SW480 (cell line): ENCODE measurements at places on chromosomes 3 and 15.

- no peak for DNase-seq
Observed at GRCh38 chr3:177525987-177526712, 328.9 kb upstream of the TBL1XR1 start.

DNA sequence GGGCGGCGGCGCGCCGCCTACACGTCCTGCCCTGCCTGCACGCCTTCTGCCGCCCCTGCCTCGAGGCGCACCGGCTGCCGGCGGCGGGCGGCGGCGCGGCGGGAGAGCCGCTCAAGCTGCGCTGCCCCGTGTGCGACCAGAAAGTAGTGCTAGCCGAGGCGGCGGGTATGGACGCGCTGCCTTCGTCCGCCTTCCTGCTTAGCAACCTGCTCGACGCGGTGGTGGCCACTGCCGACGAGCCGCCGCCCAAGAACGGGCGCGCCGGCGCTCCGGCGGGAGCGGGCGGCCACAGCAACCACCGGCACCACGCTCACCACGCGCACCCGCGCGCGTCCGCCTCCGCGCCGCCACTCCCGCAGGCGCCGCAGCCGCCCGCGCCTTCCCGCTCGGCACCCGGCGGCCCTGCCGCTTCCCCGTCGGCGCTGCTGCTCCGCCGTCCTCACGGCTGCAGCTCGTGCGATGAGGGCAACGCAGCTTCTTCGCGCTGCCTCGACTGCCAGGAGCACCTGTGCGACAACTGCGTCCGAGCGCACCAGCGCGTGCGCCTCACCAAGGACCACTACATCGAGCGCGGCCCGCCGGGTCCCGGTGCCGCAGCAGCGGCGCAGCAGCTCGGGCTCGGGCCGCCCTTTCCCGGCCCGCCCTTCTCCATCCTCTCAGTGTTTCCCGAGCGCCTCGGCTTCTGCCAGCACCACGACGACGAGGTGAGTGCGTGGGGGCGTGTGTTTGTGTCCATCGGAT lies 602 bp downstream of the TRIM71 start:
- DNase-seq, result no peak

DNA sequence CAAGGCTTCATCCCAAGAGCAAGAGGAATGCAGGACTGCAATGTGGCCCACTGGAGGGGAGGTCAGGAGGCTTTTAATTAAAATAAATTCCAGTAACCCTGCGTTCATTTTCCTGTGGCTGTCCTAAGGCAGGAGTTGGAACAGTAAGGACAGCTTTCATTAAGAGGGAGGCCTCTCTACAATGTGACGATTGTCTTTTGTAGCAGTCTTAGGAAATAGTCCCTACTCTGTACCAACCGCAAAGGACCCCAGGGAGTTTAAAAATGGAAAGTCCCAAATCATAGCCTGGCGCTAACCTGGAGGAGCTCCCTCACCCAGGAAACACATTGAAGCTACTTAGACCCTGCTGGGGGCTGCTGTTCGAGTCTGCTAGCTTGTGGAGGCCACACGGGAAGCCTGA lies 62.8 kb downstream of the SYNM start:
- DNase-seq, result no peak

- DNase-seq, result no peak
Observed at GRCh38 chr3:48082580-48083184, 66.5 kb upstream of the MAP4 start.

DNA sequence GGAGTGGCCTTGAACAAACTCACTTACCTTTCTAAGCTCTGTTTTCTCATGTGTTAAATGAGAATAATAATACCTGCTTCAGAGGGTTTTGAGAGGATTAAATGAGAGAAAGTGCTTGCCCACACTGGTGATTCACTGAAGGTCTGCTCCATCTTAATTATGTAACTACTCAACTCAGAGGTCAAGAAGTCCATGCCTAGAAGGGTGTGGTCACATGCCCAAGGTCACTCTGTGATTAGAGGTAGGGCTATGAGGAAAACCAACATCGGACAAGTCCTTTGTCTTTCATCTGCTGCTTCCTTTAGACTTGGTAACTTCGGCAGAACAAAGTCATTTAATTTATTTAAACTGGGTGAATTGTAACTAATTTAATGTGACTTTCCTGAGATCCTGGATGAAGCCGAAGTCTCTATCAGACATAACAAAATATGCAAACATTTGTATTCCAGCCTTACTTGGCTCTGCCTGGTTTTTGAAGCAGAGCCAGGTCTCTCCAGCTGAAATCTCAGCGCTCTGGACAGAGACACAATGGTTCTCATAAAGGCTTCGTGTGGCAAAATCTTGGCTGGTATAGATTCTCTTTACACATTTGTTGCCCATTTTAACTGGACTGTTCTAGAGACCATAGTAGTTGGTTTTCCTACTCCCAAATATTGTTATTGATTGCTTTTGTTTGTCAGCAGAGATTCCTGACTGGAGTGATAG lies 3.0 kb downstream of the CHRNA7 start:
- DNase-seq, result no peak

DNA sequence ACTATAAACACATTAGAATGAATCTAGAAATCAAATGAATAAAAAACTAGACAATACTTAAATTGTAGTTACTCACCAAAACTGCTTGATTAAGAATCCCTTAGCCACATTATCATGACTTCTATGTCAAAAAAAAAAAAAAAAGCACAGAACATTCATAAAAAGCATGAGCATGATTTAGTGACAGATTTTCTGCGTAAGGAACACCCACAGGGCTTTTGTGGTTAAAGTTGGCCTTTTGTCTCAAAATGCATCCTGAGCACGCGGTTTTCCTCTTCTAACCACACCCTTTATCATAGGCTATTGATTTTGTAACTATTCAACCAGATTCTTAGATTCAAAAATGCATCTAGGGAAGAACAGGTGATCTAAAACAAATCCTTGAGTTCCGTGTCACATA lies 334.0 kb upstream of the NR2F2 start:
- DNase-seq, result no peak

DNA sequence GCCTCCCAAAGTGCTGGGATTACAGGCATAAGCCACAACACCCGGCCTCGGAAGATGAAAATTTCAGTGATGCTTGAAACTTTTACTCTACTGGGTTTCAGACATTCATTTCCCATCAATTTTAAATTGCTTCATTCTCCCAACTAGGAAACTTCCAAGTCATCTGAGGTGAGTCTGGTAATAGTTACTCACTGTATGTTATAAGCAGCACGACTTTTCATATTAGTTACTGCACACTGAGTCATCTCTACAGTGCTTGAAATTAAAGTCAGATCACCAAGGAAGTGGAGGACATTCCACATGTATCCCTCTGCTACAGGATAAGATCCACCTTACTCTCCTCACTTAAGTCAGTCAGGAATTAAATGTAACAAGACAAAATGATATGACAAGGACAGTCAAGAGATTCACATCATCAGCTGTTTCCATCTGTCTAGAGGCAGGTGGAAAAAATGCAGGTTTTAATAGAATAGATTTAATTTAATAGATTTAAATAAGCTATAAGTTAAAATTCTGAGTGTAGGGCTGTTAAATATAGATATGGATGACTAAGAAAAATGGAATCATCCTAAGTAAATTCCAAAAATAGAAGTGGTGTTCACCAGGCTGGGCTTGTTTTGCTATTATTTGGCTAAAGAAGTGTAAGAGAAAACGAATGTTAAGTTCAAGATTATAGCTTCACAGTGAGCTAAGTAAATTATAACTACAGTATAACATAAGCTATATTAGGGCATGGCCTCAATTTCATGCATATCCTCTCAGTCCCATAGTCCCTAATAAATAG lies 104.4 kb downstream of the TMCO5A start:
- no peak for DNase-seq

DNA sequence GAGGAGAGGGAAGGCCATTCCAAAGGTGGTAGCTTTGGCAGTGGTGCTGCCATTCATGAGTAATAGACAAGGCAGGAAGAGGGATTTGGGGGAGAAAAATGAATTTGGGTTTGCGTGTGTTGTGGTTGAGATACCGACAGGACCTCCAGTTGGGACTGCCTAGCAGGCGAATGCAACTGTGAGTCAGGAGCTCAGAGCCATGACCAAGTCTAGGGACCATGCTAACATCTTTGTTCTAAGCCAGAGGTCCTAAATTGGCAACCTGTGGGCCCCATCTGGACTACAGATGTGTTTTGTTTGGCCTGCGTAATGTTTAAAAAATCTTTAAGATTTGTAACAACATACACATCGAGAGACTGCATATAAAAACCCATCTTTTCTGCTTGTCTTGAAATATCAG lies 61.6 kb downstream of the SAMMSON start:
- DNase-seq, result no peak
